ENCODE measurements at places on chromosomes 2 and 18. TPM values are rescaled to one million over a fixed set of nuclear protein-coding genes. Genes with fewer than 3 reads are reported as not detected.
A peak's percentile ranks its signal among the peaks of the same experiment; 100 is the strongest.

The DHRS9 gene
- 0.22 TPM for total RNA-seq

- H3K27me3 ChIP-seq = peaks cover 27% of the 10 kb centered on the region
- no peaks in the 10 kb centered on the region for H3K4me1 ChIP-seq
- no peak for DNase-seq
- no peak overlapping the region for H3K27ac ChIP-seq
- no peak overlapping the region for H3K4me3 ChIP-seq
These were observed 131.8 kb downstream of the FAM210A start for GRCh38 chr18:13594551-13594950.

DNA sequence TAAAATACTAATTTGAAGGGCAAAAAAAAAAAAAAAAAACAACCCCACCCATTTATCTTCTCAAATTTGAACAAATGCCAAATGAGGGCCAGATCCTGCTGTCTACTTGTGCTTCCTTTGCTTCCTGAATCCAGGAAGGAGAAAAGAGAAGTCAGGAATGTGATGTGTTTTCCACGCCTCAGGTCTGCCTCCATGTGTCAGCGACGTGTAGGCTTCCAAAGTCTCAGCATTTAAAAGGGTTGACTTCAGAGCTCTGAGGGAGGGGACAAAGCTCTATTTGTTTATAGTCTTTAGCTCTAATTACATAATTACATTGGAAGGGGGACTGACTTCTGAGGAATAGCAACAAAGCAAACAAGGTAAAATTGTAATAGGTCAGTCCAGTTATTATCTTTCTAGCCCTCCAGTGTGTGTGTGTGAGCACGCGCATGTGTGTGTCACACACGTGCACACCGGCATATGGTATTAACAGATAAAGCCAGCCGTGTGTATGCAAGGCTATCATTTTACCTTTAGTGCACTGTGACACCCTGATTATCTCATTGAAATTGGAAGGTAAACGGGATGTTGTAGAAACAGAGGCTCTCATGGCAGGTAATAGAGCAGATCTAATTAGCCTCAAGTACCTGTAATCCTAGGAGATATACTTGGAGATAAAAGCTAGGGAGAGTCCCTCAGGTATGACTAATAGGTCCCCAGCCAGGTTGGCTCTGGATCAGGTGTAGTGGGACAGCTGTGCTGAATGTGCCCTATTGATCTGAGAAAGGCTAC, 911.4 kb upstream of the ZEB2 start:
- no peak overlapping the region for H3K4me3 ChIP-seq
- no peaks in the 10 kb centered on the region for H3K36me3 ChIP-seq
- DNase-seq = peak; percentile 39
- H3K4me1 ChIP-seq = 0 out of 2 replicates have a peak, but pooled peaks cover 4% of the 10 kb centered on the region

The CELF4 gene
- total RNA-seq = not detected

The CASP10 gene
- 1.3 TPM for total RNA-seq

Data from PC-3 (cell line).